Mammary epithelial cell (primary cell): ENCODE measurements at places on chromosomes 4 and X.

DNA sequence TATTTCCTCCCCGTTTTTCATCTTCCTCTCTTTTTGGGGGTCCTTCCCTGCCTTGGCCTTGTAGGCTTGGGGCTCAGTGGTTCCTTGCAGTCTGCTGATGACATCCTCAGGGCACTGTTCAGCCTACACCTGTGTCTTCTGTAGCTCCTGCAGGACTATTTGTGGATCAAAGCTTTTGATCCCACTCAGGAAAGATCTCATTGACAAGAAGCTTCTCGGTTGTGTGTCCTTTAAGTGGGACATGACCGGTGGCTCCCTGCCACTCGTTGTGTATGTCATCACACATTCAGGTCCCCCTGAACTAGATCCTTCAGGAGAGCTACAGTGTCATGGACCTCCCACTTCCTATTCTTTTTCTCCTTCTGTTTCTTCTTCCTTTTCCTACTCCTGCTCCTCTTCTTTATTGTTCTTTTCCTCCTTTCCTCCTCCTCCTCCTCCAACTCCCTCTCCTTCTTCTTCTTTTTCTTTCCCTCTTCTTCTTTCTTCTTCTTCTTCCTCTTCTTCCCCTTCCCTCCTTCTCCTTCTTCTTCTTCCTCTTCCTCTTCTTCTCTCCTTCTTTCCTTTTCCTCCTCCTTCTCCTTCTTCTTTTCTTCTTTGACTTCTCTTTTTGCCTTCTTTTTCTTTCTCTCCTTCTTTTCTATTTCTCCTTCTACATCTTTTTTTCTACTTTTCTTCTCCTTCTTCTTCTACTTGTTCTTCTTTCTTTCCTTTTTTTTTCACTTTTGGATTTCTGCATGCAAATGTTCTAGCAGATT, 67.8 kb downstream of the NBDY start:
- DNase-seq: no peak

DNA sequence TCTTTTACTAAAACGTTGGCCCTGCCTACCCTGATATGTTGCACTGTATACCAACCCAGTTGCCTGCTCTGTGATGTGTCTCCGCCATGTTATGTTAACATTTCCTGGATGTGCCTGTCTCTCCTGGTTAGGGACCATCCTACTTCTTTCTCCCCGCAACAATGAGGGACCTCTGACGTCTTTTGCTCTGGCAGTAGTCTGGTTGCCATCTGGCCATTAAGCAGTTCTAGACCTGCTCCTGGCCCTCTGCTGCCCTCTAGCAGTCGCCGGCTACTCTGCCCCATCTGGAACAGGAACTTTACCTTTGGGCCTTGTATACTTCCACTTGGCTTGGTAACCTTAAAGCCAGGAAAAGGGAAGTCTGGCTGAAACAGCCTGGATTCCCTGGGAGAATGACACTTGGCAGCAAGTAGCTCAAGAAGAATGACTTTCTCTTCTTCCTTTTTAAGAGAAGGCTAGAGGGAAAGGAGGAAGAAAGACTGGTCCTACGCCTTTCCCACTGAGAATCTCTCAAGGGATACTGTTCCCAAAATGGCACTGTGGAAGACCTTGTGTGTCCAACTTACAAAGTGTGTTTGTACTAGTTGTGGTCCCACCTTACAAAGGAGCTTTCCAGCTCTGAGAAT, 63.5 kb downstream of the GPC3 start:
- peak; percentile 28 for DNase-seq

- no peak for DNase-seq
Observed at GRCh38 chr4:162770761-162771490, 395.8 kb downstream of the NAF1 start.

GRCh38 chr4:73230865-73231517, 27.6 kb downstream of the ANKRD17 start:
- no peak for DNase-seq

- DNase-seq: no peak
Observed at GRCh38 chrX:81206476-81206875, 4.6 kb downstream of the SH3BGRL start.

DNA sequence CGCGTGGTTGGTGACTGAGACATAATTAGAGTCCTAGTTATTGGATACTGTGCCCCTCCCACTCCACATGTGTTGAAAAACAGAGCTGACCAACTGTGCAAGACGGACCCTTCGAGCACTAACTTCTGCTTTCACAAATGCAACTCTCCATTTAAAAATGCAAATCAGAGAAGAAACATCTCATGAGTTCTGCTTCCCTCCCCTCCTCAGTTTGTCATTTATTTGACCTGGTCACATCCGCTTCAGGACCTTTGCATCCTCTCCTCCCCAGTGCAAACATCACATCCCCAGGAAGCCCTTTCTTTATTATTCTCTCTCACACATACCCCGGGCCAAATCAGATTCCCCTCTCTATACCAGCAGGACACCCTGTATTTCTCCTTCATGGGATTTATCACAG, 38.1 kb upstream of the NOCT start:
- no peak for DNase-seq

GRCh38 chr4:82761229-82761628, 37.4 kb downstream of the SCD5 start:
- DNase-seq: no peak

DNA sequence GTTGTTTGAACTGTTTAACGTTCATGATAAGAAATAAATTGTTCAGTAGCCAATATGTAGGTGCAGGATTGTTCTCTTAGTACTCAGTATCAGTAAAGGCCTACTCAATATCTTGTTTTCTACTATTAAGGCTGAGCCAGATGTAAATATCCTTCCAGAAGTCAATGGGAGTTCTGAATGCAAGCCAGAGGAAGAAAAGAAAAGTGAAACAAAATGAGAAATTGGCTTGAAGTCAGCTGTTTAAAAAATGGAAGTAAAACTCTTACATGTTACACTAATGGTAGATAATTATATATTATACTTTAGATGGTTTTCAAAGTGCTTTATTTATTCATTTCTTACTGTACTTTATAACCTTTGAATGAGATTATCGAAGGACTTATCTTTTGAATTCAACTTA, 1417.9 kb downstream of the ADGRL3 start:
- DNase-seq: no peak

DNA sequence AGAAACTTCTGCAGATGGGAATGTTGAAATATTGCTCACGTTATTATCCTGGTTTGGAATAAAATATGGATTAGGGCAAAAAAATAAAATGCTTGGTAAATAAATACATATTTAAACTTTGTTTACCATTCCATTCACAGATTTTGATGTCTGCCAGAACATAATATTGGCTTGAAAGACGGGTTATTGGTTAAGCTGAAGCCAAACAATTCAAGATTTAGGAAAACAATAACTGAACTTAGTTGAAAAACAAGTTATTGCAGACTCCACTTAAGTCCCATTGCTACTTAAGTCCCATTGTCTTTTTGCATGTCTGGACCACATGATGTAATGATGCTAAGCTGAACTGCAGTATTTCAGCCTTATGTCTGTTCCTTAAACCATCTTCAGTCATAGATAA, 722.5 kb downstream of the FAT4 start:
- DNase-seq: no peak

DNA sequence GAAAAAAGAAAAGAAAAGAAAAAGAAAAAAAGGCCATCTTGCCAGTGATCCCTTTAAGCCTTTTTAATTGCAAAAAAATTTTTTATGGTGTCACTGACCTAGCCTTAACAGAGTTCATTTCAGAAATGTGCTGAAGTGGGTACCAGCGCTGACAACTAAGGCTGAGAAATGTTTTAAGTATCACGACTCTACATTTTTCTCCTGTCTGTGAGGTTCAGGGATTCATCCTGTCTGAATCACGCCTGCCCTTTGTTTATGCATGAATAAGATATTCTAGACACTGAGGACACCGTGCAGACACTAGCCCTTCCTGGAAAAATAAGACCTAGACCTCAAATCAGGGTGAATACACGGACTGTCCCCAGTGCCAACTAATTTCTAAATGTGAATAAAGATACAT, 154.4 kb upstream of the NOCT start:
- DNase-seq: no peak

- no peak for DNase-seq
Observed at GRCh38 chr4:29717287-29718057, 1002.7 kb upstream of the PCDH7 start.

DNA sequence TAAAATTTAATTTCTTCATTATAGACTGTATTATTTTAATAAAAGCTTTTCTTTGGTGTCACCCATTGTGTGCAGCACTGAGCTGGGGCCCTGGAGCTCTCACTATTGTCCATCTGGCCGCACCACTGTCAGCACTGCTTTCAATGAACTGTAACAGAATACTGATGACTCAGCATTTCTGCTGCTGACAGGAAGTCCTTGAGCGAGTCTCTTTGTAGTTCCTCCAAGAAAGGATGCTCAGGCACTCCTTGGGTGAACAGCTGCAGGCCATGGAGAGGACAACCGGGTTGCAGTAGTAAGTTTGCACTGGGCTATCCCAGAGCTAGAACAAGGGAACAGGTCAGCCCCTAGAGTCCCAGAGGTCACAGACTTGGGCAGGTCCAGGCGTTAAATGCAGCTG, 81.6 kb downstream of the SORBS2 start:
- DNase-seq: peak; percentile 27

- DNase-seq: peak; percentile 79
Observed at GRCh38 chrX:56764153-56764974, 35.3 kb downstream of the NBDY start.

DNA sequence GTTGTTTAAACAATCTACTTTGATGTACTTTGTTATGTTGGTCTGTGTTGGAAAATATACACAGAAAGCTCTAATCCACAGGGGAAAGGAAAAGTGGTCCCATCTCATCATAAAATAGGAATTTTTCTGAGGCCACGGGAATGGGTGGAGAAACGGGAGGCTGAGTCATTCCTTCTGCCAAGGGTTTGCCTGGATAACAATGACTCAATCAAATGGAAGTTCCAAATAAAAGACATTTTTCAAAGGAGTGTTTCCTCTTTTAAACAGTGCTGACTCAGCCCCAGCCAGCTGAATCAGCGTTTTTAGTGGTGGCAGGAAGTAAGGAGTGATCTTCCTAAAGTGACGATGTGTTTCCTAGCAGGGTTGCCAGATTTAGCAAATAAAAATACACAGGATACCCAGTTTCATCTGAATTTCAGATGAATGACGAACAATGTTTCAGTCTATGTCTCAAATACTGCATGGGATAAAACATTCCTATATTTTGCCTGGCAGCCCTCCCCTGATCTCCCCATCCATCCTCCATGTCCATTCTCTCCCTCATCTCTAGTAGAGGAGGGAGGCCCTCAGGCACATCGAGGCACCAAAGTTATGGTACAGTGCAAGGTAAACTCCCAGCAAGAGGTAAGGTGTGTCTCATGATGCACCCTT, 345.4 kb upstream of the GATB start:
- DNase-seq: peak; percentile 92

- DNase-seq: no peak
Observed at GRCh38 chr4:101141230-101141629, 206.1 kb downstream of the PPP3CA start.
